Thymus (tissue), 14 donors: ENCODE measurements at places on chromosomes 4 and X.

- DNase-seq, result no peak
Observed at GRCh38 chrX:78687586-78687985, 28.5 kb upstream of the RTL3 start.

- DNase-seq, result peak; percentile 68
Observed at GRCh38 chrX:53093177-53093655, 726 bp upstream of the KANTR start.

- no peak for DNase-seq
Observed at GRCh38 chrX:149398027-149398426, 107.1 kb downstream of the IDS start.

- DNase-seq, result no peak
Observed at GRCh38 chr4:105815701-105816100, 79.6 kb upstream of the NPNT start.

DNA sequence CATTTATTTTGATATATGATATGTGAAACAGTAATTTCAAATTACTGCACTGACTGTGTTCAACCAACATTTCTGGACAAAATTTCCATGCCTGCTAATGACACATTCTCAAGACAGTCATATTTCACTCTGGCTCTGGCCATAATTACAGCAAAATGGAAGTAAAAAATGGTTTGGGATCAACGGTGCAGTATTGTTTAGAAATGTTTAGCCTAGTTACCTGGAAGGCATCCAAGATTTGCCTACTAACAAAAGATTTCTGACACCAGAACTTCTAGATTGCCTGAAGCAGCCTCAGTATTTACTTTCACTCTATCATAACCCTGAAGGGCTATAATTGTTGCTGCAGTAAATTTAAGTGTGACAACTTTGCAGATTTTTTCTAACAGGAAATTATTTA, 416.3 kb downstream of the PCDH10 start:
- no peak for DNase-seq

- no peak for DNase-seq
Observed at GRCh38 chrX:45347877-45348276, 147.2 kb upstream of the DIPK2B start.

GRCh38 chrX:20132666-20133065, 9.0 kb downstream of the EIF1AX start:
- DNase-seq, result no peak

DNA sequence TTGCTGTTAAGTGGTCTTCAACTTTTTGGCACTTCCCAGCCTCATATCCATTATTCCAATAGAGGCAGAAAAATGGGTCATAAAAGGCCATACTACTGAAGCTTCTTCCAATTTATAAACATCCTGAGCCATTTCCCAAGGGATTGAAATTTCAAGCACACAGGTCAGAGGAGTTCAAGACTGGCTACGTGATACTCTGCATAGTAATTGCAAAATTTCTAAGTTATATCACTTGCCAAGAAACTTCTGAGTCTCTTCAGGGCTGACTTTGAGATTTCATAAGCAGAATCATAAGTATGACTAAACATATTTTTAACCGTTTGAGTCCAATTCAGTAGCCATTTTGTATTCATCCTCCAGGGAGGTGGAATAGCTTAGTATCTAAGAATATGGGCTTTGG, 75.6 kb upstream of the RXFP1 start:
- no peak for DNase-seq

DNA sequence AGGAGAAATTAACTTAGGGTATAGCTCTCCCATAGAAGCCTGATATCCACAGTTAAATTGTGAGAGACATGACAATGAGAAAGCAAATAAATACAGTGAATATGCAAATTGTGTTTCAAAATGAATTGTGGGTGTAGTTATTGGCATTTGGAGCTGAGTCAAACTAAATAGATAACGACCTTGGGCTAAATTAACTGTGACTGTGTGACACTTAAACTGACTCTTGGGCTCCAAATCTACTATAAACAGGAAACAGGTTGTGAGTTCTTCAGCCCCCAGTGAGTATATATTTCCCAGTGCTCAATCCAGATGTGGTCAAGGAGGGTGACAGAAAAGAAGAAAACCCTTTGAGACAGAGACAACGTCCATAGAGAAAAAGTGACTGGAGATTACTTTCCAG, 11.3 kb upstream of the MAGEA10 start:
- DNase-seq, result no peak

GRCh38 chr4:155060419-155060818, 148.0 kb upstream of the NPY2R start:
- DNase-seq, result no peak

DNA sequence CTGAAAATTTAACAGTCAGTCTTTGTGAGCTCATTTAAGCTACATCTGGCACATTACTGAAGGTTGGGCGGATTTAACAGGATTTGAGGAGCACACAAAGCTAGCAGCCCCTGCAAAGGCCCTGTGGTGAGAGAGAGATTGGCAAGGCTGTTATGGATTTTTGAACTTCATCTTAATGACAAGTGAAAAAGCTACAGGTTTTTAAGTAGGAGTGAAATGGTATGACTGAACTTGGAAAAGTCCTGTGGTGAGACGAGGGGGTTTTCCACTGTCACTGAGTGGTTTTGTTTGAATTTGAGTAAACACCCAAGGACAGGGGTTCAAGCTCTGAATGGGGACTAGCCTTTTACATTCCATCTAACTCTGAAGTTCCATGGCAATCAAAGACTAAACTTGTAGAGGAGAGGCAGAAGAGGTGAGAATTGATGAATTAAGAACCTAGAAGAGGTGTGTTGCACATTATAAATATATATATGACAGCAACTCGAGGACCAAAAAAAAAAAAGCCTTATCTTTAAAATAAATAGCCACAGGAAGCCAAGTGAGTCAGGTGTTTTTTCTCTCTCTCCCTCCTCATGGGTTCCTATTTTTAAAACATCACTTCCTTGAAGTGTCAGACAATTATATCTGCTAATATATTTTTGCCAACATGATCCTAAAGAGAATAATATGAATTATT, 47.8 kb upstream of the CLNK start:
- no peak for DNase-seq

- DNase-seq, result no peak
Observed at GRCh38 chr4:166400270-166400894, 527.3 kb downstream of the TLL1 start.

- no peak for DNase-seq
Observed at GRCh38 chr4:81071013-81071412, 40.5 kb downstream of the BMP3 start.

DNA sequence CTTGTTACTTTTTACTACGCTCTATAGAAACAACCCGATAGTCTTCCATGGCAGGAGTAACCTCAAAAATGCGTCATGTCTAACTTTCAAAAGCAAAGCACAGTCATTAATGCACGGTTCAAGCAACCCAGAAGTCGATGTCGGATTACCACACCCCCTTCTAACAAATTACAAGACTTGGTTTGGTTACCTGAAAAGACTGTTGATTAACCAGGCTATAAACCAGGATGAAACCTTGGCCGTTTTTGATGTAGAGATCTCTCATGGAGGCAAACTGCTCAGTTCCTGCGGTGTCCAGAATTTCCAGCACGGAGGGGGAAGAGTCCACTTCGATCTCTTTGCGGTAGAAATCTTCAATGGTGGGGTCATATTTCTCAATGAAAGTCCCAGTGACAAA, 2.4 kb downstream of the RAP2C start:
- DNase-seq, result peak; percentile 6

GRCh38 chr4:8053688-8054449, 104.7 kb downstream of the ABLIM2 start:
- DNase-seq, result no peak

GRCh38 chr4:8517946-8518345, 62.2 kb upstream of the GPR78 start:
- no peak for DNase-seq
